ENCODE measurements at places on chromosomes 16 and 17.

DNA sequence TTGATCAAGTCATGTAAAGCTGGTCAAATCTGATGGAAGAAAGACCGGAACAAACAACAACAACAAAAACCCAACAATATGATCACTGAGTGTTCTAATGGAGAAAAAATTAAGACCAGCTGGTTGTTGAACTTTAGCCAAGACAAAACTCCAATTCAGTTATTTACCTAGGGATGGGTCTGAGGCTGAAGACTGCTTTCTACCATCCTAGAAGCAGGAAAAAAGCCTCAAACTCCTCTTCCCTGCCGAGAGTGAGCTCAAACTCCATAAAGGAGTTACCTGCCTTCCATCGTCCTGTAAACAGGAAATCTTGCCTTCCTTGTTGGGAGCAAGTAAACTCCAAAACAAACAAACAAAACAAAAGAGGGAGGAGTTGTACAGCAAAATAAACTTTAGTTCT lies 23.1 kb upstream of the TMEM98 start:
- DNase-seq = no peak

GRCh38 chr17:65515959-65516948 lies 45.2 kb downstream of the AXIN2 start:
- no peak for DNase-seq

GRCh38 chr16:68866933-68867332 lies 23.6 kb downstream of the TANGO6 start:
- no peak for DNase-seq

GRCh38 chr17:13070732-13071131 lies 52.9 kb upstream of the ELAC2 start:
- no peak for DNase-seq

- no peak for DNase-seq
Measured at GRCh38 chr16:17439580-17439979, 31.2 kb downstream of the XYLT1 start.

GRCh38 chr17:57551321-57552079 lies 193.6 kb downstream of the CCDC182 start:
- DNase-seq = no peak

DNA sequence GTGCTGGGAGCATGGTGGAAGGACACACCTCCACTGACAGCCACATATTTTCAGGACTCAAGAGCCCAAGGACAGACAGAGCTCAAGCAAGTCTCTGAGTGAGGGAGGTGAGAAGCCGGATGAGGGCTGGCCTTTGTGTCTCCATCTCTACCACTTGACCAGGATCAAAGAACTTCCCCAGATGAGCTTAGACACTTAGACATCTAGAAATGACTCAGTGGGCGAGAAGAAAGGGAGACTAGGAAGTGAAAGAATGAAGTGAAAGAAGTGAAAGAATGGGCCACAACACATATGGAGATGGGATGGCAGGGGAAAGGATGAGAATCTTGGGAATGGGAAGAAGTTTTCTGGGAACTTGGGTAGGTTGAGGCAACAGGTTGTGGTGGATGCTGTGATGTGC lies 274.9 kb upstream of the CCL2 start:
- DNase-seq = no peak

DNA sequence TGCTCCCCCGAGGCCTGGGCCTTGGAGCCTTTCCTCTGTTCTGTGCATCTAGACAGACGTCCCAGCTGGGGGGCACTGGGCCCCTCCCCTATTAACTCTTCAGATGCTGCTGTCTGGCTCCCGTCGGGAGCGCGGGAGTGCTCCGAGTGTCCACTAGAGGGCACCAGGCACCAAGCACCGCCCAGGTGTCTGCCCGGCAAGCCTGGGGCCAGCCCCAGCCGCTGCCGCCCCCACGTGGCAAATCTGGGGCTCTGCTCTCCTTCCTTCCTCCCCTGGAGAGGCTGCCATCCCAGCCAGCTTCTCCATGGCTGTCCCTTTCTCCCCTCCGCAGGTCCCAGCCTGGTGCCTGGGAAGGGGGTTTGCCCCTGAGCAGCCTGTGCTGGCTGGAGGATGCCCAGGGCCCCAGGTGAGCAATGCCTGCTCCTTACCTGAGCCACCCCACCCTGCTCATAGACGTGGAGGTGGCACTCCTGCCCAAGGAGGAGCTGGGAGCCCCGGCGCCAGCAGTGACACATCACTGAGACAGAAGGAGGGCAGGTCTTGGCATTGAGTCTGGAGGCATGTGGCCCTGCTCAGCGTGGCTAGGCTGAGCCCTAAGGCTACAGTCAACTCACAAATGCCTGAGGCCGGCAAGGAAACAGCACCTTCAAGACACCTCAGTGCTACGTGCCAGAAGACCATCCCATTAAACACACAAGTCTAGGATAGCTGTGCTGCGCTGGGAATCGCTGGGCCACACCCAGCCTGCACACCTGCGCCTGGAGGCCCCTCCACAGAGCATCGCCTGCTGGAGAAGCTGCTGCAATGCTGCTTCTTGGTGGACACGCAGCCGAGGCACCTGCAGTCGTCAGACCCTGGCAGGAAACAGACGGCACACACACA lies 19.7 kb downstream of the TMEM235 start:
- DNase-seq = peak; percentile 67

DNA sequence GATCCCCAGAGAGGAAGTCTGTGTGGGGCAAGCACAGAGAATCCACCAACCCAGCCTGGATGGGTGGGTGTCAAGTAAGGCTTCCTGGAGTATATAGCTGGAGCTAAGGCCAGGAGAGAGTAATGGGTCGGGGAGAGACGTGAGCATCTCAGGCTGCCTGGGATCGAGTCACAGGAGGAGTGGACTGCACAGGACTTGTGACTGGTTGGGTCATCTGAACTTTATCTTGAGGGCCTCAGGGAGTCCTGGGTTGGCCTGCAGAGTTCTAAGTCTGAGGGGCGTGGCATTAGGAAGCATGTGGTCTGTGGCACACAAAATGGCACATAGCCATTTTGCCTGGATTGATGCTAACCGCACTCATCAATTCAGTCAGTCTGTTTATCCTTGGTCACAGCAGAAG lies 1.5 kb downstream of the PLA2G15 start:
- no peak for DNase-seq

- DNase-seq = no peak
Measured at GRCh38 chr17:3558603-3559269, 1.1 kb upstream of the TRPV3 start.

- no peak for DNase-seq
Measured at GRCh38 chr16:56281249-56281805, 90.0 kb downstream of the GNAO1 start.

- DNase-seq = no peak
Measured at GRCh38 chr16:4500272-4500671, 24.1 kb downstream of the HMOX2 start.

DNA sequence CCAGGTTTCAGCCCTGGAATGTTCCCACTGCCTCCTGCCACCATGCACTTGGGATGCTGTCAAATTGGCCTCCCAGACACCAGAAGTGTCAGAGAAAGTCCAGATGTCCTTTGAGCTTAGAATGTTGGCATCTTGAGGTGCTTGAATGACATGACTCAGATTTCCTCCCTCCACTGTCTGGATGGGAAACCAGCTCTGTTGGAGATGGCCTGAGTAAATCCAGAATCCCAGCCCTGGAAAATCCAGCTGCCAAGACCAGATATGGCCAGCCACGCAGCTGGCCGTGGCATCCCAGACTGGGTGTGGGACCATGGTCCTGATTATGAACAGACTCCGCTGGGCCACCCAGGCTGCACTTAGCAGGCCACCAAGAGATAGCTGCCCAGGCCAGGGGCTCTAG lies 57.0 kb upstream of the CLEC3A start:
- DNase-seq = no peak

DNA sequence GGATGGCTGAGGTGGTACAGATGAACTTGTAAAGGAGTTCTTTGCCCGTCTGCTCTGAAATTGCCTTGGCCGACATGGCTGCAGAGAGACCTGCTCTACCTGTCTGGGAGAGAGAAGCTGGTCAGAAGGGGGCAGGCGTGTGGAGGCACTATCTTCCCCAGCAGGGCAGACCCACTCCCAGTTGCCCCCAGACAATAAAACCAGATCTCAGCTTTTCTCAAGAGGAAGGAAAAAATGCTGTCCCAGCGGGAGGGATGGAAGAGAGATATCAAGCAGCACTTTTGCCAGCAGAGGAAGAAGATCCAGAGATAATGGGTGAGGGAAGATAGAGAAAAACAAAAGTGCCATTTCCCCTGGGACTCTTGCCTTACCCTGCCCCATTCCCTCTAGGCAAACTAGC lies 5.0 kb downstream of the ACLY start:
- no peak for DNase-seq

GRCh38 chr17:28363776-28364650 lies 986 bp downstream of the SEBOX start:
- DNase-seq = no peak

GRCh38 chr16:30691907-30692306 lies 7.1 kb upstream of the SRCAP start:
- DNase-seq = no peak

DNA sequence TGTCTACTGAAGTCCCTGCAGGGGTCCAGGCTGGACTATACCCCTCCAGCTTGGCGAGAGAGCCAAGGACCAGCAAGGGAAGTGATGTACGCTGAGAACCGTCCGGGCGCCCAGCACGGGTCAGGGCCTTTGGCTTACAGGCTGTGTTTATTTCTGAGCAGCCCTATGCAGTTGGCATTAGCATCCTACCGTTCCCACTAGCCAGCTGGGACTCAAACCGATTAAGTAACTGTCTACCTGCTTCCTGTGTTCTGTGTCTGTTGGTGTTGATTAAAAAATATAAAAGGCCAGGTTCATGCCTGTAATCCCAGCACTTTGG lies 73.8 kb downstream of the CMIP start:
- no peak for DNase-seq

DNA sequence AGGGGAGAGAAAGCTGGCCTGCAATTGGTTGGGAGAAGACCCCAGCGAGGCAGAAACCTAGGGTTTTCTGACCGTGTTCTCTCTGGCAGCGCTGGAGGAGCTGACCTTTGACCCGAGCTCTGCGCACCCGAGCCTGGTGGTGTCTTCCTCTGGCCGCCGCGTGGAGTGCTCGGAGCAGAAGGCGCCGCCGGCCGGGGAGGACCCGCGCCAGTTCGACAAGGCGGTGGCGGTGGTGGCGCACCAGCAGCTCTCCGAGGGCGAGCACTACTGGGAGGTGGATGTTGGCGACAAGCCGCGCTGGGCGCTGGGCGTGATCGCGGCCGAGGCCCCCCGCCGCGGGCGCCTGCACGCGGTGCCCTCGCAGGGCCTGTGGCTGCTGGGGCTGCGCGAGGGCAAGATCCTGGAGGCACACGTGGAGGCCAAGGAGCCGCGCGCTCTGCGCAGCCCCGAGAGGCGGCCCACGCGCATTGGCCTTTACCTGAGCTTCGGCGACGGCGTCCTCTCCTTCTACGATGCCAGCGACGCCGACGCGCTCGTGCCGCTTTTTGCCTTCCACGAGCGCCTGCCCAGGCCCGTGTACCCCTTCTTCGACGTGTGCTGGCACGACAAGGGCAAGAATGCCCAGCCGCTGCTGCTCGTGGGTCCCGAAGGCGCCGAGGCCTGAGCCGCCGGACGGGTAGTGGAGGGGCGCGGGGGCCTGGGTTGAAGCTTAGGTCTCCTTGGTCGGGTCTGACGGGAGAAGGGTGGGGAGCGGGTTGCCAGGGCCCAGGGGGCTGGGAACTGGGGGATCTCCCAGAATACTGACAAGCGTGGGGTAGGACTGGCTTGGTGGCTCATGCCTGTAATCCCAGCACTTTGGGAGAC lies 7.4 kb upstream of the PYDC1 start:
- no peak for DNase-seq

- DNase-seq = peak; percentile 4
Measured at GRCh38 chr16:22161999-22162655, at the start of gene SDR42E2. TSS of gene SDR42E2 (plus strand) at chr16:22162506. CDS start at chr16:22165583, 3,077 bp downstream.

DNA sequence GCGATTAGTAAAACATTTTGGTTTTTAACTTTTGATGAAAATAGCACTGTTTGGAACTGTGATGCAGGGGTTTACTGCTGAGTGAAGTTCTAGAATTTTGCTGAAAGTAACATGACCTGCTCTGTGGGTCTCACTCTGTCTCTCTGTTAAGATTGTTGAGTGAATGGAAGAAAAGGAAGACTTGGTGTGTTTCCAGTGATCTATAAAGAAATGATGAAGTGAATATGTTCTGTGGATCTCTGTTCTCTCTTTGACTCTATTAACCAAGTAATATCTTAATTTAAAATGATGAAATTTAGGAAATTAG lies 148.4 kb downstream of the PRKCA start:
- no peak for DNase-seq

DNA sequence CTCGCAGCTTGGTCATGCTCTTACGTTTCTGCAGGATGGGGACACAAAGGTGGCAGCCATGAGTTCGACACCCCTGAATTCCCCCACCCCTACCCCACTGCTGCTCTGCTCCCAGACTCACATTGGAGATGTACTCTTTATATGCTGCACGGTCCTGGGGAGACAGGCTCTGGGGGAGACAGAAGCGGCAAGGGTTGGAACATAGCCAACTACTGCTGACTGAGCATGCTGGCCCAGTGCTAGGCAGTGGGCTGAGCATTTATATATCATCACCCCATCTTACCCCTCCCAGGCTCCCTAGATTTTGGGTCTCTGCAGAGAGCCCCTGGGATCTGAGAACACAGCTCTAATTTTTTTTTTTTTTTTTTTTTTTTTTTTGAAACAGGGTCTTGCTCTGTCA lies 8.1 kb upstream of the ATXN7L3 start:
- DNase-seq = no peak

DNA sequence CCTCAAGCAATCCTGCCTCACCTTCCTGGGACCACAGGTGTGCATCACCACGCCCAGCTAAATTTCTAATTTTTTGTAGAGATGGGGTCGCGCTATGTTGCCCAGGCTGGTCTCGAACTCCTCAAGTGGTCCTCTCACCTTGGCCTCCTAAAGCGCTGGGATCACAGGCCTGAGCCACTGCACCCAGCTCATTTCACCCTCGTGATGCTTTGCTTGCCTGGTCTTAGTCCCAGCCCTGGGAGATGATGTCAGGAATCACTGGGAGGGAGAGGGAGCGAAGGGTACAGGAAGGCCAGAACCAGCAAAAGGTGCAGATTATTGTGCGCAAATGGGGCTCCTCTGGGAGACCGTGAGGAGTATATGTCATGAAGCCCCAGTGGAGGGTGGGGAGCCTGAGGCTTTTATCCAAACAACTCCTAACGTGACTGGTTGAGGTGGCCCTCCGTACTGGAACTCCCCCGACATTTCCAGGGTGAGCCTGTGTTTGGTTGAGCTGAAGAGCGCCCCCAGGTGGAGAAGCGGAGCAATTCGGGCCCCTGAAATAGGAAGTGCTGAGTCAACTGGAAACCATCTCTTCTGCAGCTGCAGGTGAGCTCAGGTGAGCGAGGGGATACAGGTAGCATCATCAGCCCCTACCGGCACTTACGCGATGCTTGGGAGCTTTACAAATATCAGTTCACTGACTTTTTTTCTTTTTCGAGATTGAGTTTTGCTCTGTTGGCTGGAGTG lies 41.2 kb upstream of the HAPSTR1 start:
- DNase-seq = no peak

DNA sequence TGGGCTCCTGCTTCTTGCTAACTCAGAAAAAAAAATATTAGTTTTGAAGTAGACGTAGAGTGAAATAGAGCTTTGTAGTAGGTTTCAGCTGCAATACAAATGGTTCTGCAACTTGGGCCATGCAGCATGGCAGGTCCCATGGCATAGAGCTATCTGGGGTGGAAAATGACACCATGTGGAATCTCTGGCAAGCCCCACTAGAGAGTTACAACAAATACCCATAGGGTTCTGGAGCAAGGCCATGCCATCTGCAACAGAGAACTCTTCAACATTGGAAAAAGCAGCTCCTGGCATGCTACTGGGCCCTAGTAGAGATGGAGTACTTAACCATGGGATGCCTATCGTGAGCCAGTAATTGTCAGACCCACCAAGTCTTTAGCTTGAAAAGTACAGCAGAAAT lies 25.3 kb upstream of the RBBP6 start:
- DNase-seq = no peak

- DNase-seq = no peak
Measured at GRCh38 chr16:84356591-84357116, 11.7 kb upstream of the ATP2C2 start.

- DNase-seq = no peak
Measured at GRCh38 chr16:54808890-54809289, 121.8 kb upstream of the IRX5 start.

All from stimulated activated CD8-positive, alpha-beta memory T cell treated with anti-CD3 and anti-CD28 coated beads, Interleukin-7, amount 100 ng/mL, for 1 hour (primary cell).